ENCODE measurements at places on chromosomes 2 and 18.

GRCh38 chr2:216339456-216340279 is 32.6 kb downstream of the MARCHF4 start:
- DNase-seq = no peak

DNA sequence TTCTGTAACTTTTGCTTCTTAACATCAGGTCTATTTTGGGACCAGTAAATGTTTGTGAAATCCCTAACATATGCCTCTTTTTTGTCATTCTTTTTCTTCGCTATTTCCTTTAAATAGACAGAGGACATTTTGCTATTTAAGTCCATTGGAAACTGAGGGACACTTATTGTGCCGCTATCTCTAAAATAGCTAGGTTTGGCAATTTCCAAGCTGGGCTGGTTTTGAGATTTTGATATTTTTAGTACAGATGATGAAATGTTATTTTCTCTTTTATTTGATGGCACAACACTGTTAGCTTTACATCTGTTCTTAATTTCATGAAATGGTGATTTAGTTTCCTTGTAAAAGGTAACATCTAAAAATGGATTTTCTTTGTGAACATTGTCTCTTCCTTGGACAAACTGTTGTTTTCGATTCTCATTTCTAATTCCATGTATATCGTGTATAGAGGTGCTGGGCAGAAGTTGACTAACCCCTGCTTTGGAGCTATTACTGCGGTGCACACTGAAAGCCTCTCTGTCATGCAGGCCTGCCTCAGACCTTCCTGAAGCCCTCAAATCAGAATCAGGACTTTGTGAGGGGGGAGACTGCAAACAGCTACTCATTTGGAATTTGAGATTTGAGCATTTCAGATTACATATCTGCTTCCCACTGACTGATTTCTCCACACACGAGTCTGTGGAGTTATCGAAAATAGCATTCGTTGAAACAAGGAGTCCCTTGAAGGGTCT is 594 bp downstream of the RAD51AP2 start:
- no peak for DNase-seq

DNA sequence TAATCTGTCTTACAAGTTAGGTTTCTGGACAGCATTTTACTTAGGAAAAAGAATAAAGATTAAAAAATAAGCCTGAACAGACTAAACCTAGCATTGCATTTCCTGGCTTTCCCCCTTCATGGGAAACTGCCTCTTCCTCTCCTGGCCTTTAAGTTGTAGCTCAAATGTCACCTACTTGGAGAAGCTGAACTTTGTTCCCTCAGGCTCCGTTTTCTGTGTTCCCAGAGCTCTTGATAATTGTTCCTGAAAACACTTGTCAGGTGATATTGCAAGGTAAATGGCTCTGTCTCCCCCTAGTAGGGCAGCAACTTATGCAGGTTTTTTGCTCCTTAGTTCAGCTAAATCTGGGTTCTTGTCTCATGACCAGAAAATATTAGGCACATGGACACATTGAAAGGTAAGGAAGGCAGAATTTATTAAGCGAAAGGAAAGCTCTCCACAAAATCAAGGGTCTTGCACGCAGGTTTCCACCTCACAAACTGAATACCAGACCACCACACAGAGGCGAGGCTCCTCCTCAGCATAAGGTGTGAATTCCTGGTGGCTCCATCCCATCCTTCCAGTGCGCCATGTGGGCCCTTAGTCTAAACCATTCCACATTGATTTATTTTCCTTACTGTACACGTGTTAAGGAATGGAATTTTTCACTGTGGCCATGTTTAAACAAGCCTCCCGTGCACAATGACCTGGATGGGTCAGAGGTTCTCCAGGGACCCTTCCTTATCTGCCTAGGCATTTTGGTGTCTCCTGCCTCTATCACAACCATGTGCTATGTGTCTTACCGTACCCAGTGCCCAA is 229.3 kb downstream of the HNMT start:
- DNase-seq = no peak

DNA sequence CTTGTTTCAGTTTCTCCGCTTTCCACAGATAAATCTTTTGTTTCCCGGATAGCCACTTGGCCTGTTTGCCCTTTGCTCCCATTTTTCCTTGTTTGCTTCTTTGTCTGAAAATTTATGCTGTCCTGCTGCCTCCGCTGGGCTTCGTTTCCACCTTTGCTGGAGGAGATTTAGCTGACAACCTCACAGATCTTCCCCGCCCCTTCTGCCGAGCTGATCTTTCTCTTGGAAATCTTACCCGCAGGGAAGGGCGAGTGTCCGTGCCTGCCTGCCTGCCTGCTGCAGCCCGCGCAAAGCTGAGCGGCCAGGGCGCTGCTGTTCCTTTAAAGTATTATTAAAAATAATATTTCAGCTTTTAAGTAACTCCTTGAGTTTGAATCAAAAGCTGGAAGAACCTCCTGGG is 1.4 kb upstream of the XRCC5 start:
- DNase-seq = no peak

GRCh38 chr2:201854221-201854801 is 48.0 kb downstream of the CDK15 start:
- DNase-seq = no peak

- DNase-seq = no peak
Observed at GRCh38 chr2:232117413-232117812, 155.9 kb downstream of the DIS3L2 start.

DNA sequence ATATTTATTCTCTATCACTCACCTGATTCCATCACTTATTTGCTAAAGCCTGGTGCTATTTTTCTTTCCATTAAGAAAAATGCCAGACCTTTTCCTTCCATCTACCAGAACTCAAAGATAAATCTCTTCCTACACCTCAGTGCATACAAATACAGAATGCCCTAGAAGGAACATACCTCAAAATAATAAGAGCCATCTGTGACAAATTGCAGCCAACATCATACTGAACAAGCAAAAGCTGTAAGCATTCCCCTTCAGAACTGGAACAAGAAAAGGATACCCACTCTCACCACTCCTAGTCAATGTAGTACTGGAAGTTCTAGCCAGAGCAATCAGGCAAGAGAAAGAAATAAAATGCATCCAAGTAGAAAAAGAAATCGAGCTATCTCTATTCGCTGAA is 315.9 kb upstream of the UBE2E3 start:
- no peak for DNase-seq

DNA sequence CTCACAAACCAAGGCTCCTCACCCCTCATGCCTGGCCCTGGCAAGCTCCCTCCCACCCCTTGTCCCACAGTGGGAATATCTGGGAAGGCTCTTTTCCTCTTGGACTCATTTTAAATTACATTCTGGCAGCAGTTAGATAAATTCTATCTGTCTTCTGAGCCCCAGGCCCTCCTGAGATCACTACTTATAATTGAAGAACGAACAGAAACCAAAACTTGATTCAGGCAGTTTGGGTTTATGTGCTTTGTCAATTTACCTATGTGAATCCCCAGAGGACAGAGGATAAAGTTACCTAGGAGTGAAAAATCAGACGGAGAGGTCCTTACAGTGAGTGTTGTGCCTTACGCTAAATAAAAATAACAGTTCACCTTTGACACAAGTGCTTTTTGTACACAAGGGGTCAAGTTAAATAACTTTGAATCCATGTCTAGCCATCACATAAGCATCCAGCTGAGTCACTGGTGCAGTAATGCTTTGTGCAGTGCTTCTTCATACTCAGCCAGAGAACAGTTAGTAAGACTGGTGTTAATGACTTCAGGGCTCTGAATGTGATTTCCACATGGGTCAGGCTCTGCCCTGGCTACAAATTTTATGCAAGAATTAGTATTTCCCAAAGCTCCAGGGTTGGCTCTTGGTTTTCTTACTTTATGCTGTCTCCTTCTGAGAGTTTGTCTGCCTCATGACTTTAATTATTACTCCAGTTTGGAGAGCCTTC is 329.3 kb downstream of the INSIG2 start:
- no peak for DNase-seq

DNA sequence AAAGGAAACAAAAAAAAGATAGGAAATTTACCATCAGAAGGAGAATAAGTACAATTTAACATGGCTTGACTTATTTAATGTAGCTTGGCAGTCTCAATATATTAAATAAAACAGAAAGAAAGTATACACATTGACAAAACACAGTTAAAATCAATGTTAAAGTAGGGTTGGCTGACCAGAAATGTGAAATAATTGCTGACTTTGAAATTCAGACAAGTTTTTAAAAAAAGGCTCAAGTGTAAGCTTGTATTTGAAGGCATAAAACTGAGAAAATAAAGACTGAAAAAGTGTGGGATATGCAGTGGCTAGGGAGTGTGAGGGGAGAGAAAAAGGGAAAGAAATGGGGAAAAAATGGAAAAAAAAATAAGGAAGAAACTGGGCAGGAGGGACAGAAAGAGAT is 665.8 kb downstream of the LRP1B start:
- no peak for DNase-seq

DNA sequence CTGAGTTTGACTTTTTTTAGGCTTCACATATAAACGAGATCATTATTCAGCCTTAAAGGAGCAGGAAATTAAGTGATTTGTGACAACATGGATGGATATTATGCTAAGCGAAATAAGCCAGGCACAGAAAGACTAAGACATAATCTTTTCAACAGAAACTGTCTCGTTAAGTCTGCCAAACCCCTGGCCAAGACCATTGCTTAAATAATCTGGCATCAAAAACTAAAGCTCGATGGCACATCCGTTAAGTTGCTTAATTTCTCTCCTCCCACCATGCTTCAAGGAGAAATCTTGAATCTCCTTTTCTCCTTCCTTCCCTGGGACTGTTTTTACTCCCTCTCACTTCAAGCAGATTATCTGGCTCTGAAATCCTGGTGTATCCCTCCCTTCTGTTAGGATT is 140.3 kb downstream of the GALNT14 start:
- no peak for DNase-seq

GRCh38 chr18:32368991-32369390 is 101.7 kb downstream of the GAREM1 start:
- no peak for DNase-seq

GRCh38 chr2:98901291-98901690 is 34.7 kb downstream of the CRACDL start:
- no peak for DNase-seq

- DNase-seq = no peak
Observed at GRCh38 chr2:239716536-239717318, 308.4 kb downstream of the NDUFA10 start.

DNA sequence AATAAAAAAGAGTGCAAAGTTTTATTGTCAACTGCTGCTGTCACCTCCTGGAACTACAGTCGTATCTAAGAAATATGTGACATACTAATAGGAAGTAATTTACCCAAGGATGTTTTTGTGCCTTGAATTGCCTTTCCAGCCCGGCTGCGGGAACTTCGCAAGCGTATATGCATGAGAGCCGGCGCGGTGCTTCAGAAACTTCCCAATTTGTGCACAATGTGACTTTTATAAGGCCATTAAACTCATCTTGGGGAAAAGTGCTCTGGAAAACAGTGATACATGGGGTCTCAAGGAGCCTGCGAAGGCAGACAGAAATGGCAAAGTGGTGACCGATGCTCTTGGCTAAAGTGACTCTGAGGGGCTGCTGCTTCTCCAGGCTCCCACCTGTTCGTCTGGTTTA is 41.7 kb upstream of the CELF4 start:
- no peak for DNase-seq

DNA sequence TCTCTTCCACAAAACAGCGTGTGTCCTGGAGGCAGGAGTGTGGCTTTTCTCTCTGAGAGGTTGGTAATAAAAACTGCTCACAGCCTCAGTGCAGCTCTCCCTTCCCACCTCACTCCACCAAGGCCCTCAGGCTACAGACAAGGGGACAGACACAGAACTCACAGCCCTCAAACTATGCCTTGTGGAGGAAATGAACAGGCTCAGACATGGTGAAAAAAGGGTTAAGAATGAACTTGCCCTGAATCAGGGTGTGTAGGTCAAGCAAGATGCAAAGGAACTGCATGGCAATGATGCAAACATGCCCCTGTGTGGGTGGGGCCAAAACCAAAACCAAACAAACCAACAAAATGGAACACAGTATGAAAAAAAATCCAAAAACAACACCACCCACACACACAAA is 125.8 kb downstream of the GALNT14 start:
- no peak for DNase-seq

GRCh38 chr2:209091056-209091455 is 332.8 kb upstream of the MAP2 start:
- DNase-seq = no peak

DNA sequence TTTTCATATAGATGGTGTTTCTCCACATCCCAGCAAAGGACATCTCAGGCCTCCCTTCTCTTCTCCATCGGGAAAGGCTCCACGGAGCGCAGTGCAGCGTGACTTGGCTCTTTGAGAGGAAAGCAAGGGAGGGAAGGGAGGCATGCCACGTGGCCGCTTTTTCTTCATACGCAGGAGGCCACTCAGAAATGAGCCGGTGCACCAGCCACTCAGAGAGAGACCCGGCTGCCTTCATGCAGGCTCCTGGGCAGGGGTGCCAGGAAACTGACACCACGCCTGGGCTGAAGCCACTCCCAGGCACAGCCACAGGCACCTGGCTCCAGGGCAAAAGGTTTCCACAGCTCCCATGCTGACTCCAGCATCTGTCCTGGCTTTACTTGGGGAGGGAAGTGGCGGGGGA is 11.1 kb upstream of the LOXHD1 start:
- DNase-seq = no peak

- DNase-seq = no peak
Observed at GRCh38 chr2:200442471-200442870, 67.4 kb downstream of the KCTD18 start.

DNA sequence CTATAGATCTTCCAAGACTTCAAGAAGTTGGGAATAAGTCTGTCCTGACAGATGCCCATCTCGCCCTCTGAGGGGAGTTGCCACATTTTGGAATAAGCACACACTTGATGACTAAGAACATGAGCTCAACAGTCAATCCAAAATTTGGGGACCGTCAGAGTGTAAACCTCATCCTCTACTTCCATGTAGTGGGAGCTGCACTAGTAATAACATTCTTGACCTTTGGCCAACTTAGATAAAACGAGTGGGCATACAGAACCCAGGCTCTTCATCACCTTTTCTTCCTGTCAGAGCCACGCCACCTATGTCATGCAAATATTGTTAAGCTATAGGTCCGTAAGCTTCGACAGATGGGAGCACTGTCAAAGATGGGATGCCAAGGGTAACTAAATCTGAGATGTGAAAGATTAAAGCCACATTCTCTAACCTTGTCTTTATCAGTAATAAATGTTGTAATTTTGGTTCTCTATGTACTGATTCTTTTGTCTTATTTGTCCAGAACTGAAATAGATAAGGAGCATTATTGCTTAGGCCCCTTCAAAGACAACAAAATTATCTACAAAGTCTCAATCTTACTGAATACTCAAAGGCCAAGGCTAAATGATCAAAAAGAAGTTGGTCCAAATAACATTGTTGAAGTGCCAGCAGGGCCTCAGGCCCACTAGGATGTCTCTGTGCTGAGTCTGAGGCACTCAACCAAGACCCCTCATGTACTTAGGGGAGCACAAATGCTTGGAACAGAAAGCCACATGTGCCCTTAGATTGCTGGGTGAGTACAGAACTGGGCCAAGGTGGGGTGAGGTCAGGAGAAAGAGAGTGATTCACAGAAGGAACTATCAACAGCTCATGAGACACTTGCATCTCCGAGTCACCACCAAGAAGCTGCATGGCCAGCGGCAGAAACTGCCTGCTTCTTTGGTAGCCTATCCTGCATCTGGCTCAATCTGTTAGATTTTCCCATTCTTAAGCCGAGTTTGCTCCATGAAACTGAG is 15.0 kb downstream of the CDH2 start:
- no peak for DNase-seq

Data from T-helper 1 cell (primary cell).